NCI-H524 (cell line): ENCODE measurements at places on chromosomes 7 and 10.

- no peak for DNase-seq
These were observed 35.8 kb downstream of the PALS2 start for GRCh38 chr7:24609059-24609458.

- DNase-seq: no peak
These were observed 29.1 kb downstream of the CHCHD3 start for GRCh38 chr7:133052826-133053225.

DNA sequence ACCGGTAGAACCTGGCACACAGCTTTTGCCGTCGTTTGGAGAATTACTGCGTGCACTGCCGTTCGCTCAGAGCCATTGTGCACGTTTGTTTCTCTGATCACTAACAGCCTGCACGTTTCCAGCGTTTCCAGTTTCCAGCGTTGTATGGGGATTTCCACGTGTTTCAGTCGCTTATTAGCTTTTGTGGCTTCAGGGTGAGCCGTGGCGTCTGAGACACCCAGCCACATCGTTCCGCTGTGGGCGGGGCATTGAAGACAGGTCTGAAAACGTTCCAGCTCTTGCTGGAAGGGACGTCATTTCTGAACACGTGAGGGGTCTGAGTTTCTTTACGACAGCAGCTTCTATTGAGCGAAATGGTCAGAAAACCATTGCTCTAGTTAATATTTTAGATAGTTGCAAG lies 164.8 kb downstream of the DNAJB6 start:
- no peak for DNase-seq

DNA sequence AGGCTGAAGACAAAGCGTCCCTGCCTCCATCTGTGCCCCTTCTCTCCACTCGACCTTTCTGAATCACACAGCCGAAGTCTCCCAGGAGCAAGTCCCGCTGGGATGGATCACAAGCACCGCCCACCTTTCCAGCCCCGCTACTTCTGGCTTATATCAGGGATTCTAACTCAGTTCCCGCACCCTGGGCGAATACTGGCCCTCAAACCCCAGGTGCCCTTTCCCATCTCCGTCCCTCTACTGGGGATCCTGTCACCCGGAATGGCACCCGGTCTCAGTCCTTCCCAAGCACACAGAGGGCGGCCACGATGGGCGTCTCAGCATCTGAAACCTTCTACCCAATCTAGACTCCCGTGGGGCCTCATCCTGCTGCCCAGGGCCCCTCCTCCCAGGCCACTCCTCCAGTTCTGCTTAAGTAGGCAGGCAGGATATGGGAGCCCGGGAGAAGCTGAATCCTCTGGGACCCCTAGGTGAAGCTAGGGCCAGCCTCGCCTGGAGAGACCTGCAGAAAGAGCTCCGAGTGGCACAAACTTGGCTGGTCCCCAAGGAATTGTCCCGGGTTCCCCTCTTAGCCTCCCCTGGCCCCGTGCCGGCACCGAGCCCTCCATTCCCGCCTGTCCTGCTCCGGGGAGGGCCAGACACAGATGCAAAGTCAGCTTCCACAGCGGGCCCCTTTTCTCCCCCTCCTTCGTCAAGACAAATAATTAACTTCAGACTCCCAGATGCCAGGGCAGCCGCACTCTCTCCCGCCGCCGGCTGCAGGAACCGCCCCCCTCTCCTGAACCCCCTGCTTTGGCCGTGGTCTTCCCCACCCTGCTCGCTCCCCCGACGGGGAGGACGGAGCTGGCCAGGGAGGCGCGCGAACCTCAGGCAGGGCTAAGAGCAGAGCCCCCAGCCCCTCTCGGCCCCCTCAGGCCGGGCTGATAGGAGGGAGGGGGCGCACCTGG lies 612 bp downstream of the KCP start:
- DNase-seq: peak; percentile 79

DNA sequence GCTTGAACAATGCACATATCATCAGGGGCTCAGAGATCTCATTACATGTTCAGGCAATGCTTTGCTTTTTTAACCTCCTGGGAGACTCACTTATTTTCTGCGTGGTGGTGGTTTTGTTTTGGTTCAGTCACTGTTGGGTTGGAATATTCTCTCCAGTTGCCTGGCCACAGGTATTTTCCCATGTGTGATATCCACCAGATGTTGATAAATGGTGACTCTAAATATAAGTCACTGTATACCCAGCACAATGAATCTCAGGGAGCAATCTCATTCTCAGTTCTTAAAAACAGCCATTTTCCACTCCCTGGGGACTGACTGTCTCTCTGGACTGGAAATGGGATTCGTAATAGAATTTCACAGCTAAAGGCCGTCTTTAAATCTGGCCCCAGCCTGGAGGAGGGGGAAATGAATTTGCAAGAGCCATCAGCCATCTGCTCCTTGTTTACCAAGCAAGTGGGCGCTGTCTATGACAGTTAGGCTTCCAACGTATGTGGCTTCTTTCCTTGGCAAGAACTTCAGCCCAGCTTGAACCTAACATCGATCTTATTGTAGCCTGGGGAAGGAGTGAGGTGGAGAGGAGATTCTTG lies 1106.2 kb downstream of the NRG3 start:
- DNase-seq: peak; percentile 66

- no peak for DNase-seq
These were observed 111.3 kb upstream of the IGFBP3 start for GRCh38 chr7:46032353-46032752.

GRCh38 chr7:139752148-139752547 lies 25.6 kb downstream of the HIPK2 start:
- DNase-seq: no peak

GRCh38 chr7:22542254-22542653 lies 42.3 kb upstream of the STEAP1B start:
- DNase-seq: no peak

GRCh38 chr10:35585903-35586535 lies 19.1 kb upstream of the GJD4 start:
- DNase-seq: no peak

- DNase-seq: no peak
These were observed 4.7 kb downstream of the POT1 start for GRCh38 chr7:124924906-124925305.

GRCh38 chr10:74738052-74738451 lies 88.3 kb upstream of the KAT6B start:
- no peak for DNase-seq

GRCh38 chr10:36448760-36449691 lies 676.4 kb upstream of the ANKRD30A start:
- no peak for DNase-seq

DNA sequence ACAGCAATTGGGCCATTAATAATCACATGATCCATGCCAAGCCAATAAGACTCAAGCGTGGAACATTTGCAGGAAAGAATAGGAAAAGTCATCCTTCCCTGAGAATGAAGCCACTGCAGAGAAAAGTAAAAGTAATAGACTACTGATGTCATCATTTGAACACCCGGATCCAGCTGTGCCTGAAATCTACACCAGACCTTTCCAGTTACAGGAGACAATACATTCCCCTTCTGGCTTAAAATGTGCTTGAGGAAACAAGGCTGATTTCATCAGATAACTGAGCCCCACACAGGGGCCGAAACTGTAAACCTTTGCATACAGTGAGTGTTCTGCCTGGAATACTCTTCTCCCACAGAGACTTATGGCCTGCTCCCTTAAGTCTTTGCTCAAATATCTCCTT lies 232.8 kb downstream of the KCNMA1 start:
- no peak for DNase-seq
